ENCODE measurements at places on chromosomes 4 and X.

DNA sequence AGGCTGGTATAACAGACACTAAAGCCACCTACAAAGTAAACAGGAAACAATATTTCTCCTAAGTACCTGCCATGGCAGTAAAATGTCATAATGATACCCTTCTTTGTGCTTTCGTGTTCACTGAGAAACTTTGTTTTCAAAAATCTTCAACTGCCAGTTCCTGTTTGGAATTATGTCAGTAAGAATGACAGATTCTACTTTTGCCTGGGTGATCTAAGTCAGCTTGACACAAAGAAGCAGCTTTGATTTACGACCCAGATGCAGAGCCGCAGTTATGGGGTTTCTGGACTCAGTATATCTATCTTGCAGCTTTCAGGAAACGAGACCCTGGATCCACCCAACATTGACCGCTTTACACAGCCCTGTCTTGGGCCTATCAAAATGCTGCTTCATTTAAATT, 71.2 kb downstream of the SNX25 start:
- H3K4me1 ChIP-seq, result no peaks in the 10 kb centered on the region
- DNase-seq, result no peak
- no peaks in the 10 kb centered on the region for H3K36me3 ChIP-seq

DNA sequence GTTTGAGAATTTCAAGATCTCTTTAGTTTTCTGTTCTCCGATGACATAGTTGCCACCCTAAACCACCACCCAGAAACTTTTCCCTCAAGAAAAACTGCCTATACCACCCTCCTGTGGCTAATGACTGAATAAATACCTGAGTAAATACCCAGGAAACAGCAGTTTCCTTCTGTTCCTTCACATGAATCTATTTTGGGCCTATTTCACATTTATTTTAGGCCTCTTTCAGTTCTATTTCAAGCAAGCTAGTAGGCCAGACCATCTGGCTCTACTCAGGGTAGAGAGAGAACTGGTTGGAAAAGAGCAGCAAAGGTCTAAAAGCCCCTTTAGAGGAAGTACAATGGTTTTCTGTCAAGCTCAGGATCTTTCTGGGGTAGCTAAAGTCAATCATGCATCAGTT, 23.4 kb downstream of the ARHGEF9 start:
- peaks cover 5% of the 10 kb centered on the region for H3K27me3 ChIP-seq
- H3K27ac ChIP-seq, result no peak overlapping the region
- no peaks in the 10 kb centered on the region for H3K36me3 ChIP-seq
- H3K4me1 ChIP-seq, result no peaks in the 10 kb centered on the region
- DNase-seq, result no peak
- H3K4me3 ChIP-seq, result no peak overlapping the region

DNA sequence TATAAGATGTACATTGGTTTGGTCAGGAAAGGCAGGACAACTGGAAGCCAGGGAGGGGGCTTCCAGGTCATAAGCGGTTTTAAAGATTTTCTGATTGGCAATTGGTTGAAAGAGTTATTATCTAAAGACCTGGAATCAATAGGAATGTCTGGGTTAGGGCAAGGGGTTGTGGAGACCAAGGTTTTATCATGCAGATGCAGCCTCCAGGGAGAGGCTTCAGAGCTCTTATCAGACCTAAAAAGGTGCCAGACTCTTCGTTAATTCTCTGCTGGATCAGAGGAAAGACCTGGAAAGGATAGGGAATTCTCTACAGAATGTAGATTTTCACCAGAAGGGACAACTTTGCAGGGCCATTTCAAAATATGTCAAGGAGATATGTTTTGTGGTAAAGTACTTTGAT, 62.8 kb downstream of the BEX3 start:
- H3K4me1 ChIP-seq, result no peaks in the 10 kb centered on the region
- no peak overlapping the region for H3K27ac ChIP-seq
- no peaks in the 10 kb centered on the region for H3K36me3 ChIP-seq
- no peak overlapping the region for H3K4me3 ChIP-seq
- DNase-seq, result no peak

GRCh38 chrX:1481636-1482529, 29.2 kb upstream of the ASMTL start:
- H3K4me3 ChIP-seq, result no peak overlapping the region
- peak overlapping the region; percentile 62 for H3K27ac ChIP-seq
- H3K36me3 ChIP-seq, result no peaks in the 10 kb centered on the region
- H3K4me1 ChIP-seq, result no peaks in the 10 kb centered on the region
- no peaks in the 10 kb centered on the region for H3K27me3 ChIP-seq

GRCh38 chr4:65951177-65951576, 280.9 kb upstream of the EPHA5 start:
- no peak overlapping the region for H3K27ac ChIP-seq
- H3K4me1 ChIP-seq, result no peaks in the 10 kb centered on the region
- no peaks in the 10 kb centered on the region for H3K27me3 ChIP-seq
- no peaks in the 10 kb centered on the region for H3K36me3 ChIP-seq
- H3K4me3 ChIP-seq, result no peak overlapping the region

GRCh38 chrX:129843209-129843458, 552 bp downstream of the ZDHHC9 start:
- DNase-seq, result no peak
- H3K27me3 ChIP-seq, result no peaks in the 10 kb centered on the region
- peak overlapping the region; percentile 82 for H3K27ac ChIP-seq

DNA sequence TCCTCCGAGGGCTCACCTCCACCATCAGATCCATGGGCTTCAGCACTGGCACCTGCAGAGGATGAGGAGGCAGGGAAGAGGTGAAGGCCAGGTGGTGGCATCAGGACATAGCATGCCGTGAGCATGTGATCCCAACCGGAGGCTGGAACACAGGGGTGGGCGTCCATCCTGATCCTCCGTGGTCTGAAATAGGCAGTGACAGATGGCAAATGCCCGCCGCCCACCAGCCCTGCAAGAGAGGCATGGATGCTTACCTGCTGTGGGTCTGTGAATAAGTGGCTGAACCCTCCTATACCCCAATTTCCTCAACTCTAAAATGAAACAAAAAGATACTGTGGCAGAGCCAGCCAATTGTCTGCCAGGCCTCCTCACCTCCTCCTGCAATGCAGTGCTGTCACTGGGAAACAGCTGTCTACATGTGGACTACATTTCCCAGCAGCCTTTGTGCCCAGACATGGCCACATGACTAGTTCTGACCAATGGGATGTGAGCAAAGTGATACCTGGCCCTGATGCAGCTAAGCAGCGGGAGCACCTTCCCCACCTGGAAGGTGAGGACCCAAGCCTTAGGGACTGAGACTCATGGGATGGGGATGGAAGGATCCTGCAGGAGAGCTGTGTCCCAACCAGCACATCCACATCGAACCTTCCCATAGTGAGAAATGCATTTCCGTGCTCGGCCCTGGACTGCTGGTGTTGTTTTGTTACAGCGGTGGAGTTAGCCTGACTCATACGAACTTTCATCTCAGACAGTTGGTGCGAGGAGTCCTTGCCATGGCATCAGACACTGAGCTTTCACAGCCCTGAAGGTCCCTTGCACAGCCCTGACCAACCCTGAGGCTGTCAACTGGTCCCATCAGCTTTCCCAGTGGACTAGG, 99.5 kb downstream of the PPP2R2C start:
- H3K36me3 ChIP-seq, result no peaks in the 10 kb centered on the region
- no peak for DNase-seq
- H3K4me3 ChIP-seq, result no peak overlapping the region

DNA sequence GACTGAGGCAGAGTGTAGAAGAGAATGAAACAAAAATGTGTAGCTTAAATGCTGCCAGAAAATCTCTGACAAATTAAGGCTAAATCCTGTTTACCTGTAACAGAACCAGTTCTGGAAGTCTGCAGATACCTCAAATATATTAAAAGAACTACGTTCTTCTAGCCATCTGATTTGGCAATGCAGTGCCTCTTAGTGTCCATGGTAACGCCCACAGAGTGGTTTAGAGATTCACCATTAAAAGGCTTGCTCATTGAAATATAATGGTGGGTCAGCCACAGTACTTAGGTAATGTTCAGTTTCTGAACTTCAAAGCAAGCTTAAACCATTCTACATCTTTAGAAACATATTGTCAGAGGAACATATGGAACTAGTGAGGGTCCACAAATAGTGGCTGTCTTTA, 23.2 kb upstream of the LUZP4 start:
- H3K4me3 ChIP-seq, result no peak overlapping the region
- no peak overlapping the region for H3K27ac ChIP-seq
- no peaks in the 10 kb centered on the region for H3K36me3 ChIP-seq
- H3K4me1 ChIP-seq, result no peaks in the 10 kb centered on the region
- DNase-seq, result no peak

DNA sequence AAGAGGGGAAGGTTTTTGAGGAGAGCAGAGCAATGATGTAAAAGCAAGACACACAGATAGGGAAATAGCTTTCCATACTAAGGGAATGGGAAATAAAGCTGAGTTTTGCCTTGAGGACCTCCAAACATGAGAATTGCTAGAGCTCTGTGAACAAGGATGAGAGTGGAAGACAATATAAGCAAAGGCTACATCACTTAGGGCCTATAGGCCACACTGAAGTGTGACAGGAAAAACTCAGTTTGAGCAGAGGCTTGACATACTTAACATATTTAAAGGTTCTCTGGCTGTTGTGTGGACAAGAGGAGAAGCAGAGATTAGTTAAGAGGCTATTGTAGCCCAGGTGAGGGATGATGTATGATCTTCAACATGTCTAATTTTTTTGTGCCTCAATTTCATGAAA, 5.3 kb upstream of the SRP72 start:
- no peaks in the 10 kb centered on the region for H3K27me3 ChIP-seq
- no peak overlapping the region for H3K4me3 ChIP-seq
- H3K27ac ChIP-seq, result no peak overlapping the region
- H3K4me1 ChIP-seq, result peaks cover 17% of the 10 kb centered on the region
- H3K36me3 ChIP-seq, result no peaks in the 10 kb centered on the region

- no peak for DNase-seq
- no peaks in the 10 kb centered on the region for H3K4me1 ChIP-seq
- no peaks in the 10 kb centered on the region for H3K36me3 ChIP-seq
- no peaks in the 10 kb centered on the region for H3K27me3 ChIP-seq
- no peak overlapping the region for H3K27ac ChIP-seq
These were observed 39.1 kb downstream of the NHS start for GRCh38 chrX:17414027-17414658.

DNA sequence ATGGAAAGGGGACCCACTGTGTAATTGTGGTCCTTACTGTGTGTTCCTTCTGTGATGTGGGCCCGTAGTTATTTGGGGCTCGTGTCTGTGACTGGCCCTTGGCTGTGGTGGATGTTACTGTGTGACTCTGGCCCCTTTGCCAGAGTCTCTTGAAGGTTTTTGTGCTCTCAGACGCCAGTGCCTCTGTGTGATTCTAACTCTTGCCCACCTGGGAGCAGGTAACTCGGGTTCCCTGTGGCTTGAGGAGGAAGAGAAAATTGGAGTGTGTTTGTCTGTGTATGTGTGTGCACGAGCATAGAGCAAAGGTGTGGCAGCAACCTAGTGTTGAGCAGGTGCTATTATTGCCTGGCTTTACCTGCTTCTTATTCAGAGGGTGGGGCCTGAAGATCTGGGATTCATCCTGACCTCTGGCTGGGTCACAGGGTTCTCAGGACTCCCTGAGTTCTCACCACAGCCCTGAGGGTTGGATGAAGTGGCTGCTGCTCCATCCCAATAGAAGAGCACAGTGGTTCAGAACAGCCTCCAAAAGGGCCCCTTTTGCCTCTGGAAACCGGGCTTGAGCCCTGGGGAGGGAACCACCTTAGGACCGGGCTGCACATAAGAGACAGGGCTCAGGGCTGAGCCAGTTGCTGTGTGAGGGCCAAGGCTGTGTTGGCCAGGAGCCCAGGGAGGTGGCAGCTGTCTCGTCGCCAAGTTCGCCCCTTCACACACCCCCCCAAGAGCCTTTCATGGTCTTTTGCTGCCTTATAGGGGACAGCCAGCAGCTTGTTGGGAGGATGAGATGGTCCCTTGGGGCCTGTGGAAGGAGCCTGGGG, 1.3 kb downstream of the RBM10 start:
- H3K4me3 ChIP-seq, result peak overlapping the region; percentile 59
- H3K27me3 ChIP-seq, result no peaks in the 10 kb centered on the region
- no peaks in the 10 kb centered on the region for H3K4me1 ChIP-seq
- no peak for DNase-seq
- no peaks in the 10 kb centered on the region for H3K36me3 ChIP-seq
